ENCODE measurements at places on chromosomes 5 and 9.

DNA sequence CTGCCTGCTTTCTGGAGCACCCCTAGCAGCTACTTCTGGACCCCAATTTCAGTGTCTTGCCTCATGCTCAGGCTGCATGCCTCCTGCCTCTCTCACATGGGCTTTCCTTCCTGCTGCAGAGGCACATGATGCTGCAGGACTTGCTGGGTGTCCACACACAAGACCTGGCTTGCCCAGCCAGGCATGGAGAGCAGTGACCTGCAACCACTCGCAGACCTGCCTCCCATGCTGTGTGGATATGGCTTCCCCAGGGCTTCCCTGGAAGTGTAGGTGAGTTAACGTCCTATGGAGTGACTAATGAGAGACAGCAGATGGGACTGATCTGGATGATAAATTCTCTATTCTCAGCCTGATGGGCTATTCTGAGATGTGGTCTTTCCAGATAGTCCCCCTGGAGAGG lies 53.2 kb upstream of the SMIM32 start:
- DNase-seq = no peak

DNA sequence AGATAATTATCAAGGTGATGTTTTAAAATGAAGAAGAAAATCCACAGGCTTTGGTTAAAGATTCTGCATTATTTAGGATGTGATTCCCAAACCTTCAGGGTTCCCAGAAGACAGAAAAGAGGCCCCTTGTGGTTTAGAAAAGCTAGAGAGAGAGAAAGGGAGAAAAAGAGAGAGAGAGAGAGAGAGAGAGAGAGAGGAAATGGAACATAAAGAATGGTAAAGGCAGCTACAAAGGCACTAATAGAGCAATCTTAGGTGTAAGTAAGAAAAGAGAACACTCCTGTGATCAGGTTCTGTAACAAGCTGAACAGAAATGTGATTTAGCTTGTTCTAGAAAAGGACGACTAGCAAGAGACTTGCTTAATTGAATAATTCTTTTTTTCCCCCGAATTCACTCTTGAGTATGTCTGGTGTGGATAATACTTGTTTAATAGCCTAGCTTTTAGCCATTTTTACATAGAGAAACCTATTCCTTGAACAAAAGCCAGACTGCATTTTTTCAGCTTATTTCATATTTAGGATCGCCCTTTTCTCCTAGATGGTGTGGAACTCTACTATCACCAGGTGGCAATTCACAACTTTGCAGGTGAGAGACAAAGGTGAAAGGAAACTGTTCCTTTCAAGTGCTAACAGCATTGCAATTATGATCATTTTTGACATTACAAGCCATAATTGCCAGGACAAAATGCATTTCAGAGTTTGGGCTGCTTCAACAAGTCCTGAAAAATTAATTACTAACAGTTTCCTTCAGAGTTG lies 57.6 kb upstream of the SH3GL2 start:
- DNase-seq = no peak

DNA sequence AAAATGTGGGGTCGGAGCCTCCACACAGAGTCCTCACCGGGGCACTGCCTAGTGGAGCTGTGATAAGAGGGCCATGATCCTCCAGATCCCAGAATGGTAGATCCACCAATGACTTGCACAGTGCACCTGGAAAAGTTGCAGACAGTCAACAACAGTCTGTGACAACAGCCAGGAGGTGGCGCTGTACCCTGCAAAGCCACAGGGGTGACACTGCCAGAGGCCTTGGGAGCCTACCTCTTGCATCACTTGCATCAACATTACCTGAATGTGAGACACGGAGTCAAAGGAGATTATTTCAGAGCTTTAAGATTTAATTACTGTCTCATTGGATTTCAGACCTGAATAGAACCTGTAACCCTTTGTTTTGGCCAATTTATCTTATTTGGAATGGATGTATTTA lies 614.1 kb upstream of the CDH9 start:
- no peak for DNase-seq

GRCh38 chr9:126307322-126308061 lies 19.1 kb upstream of the MVB12B start:
- DNase-seq = no peak

GRCh38 chr5:53089481-53089991 lies 20.0 kb downstream of the MOCS2 start:
- no peak for DNase-seq

DNA sequence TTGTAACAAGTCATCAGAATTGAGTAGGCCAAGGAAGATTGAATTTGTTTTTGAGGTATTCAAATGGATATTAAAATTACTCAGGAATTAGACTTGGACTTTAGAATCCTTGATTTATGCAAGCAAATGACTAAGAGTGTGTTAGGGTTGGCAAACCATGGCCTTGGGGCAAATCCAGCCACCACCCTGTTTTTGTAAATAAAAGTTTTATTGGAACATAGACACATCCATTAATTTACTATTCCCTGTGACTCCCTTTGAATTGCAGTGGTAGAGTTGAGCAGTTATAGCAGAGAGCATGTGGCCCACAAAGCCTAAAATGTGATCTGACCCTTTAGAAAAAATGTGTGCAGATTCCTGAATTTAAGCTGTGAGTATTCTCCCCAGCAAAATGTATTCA lies 115.6 kb downstream of the WDR70 start:
- no peak for DNase-seq

DNA sequence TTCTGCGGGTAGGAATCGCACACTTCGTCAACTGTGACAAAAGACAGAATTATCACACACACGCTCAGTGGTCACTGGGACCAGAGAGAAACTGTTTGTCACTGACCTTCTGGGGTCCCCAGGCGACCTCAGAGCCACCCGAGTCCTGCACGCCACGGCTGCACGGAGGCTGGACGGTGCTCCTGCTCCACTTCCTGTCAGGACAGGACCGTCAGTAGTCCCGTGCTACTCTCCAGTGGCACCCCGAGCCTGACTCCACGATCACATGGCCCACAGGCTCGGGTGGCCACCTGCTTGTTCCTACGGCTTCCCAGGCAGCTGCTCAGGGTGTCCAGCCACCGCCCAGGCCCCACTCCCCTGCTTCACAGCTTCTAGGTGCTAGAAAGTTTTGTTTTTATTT lies 17.9 kb downstream of the MRNIP start:
- DNase-seq = no peak

- DNase-seq = no peak
These were observed 46.4 kb downstream of the GOLPH3 start for GRCh38 chr5:32127711-32128110.

GRCh38 chr5:112708103-112708622 lies 29.5 kb upstream of the APC start:
- DNase-seq = peak; percentile 50

DNA sequence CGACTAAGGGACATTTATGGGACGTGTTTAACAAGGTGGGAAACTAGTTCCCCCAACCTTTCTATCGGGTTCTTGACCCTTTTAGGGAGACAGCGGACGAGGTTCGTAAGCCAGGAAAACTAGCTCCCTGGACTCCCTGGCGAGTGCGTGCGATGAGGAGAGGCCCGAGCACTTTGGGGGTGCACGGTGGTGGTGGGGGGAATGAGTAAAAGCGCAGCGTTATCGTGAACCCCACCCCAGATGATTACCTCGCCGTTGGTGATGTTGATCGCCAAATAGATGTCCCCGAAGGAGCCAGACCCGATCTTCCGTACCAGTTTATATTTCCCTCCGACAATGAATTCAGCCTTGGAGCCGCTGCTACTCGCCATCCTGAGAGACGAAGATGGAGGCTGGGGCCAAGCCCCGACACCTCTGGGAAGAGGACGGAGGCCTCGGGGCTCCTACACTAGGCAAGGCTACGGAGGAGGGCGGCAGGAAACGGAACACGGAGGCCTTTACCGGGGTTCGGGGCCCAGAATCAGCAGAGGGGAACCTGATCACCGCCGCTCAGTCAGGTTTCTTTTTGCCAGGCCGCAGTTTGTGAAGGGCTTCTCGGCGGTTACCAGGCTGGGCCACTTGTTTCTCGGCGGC lies 529 bp downstream of the CSNK1A1 start:
- no peak for DNase-seq

GRCh38 chr9:69499959-69500358 lies 172.2 kb downstream of the APBA1 start:
- no peak for DNase-seq

- no peak for DNase-seq
These were observed 15.4 kb upstream of the NPR2 start for GRCh38 chr9:35776018-35776417.

DNA sequence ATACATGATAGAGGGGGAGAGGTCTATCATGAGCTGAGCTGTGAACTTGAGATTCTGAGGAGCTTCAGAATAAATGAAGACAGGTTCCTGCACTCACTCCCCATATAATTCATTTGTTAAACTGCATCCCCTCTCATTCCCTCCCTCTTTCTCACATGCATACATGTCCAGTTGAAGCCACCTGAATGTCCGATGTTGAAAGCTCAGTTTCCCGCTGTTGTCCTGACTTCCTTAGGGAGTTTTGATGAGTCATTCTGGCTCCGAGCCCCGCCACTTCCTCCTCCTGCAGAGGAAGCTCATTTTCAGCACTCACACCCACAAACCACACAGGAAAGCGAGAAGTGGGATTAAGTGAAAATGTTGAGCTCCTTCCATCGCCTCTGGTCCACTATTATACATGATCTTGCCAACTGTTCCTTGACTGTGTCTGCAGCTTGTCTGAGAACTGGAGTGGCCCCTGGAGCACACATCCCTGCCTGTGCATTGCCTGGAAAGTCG lies 121.2 kb downstream of the CEMIP2 start:
- peak; percentile 83 for DNase-seq

DNA sequence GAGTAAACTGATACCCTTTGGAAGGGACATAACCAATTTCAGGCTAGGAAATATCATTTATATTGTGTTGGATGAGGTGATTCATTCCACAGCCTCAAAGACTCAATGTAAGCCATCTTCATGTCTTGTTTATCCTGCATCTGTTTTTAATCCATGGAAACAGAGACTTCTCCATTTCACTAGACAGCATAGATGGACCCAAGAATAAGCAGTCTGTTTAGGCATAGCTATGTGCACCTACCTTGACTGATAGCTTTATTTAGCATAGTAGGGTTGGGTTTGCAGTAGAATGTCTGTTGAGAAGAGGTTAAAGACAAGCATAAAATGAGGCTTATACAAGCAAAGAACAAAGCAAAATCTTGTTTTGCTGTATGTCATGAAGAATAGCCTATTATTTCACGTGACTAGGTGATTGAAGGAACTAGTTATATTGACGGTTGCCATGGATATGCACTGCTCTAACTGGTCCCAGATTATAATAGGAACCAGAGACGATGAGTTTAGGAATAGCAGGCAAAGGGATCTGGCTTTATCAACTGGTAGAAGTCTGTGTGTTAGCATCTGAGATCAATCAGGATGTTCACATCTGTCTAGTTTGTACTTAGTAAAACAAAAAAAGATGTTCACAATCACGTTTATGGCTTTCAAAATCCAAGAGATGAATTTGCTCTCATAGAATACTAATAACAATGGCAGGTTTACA lies 154.8 kb upstream of the KLF9 start:
- DNase-seq = no peak

DNA sequence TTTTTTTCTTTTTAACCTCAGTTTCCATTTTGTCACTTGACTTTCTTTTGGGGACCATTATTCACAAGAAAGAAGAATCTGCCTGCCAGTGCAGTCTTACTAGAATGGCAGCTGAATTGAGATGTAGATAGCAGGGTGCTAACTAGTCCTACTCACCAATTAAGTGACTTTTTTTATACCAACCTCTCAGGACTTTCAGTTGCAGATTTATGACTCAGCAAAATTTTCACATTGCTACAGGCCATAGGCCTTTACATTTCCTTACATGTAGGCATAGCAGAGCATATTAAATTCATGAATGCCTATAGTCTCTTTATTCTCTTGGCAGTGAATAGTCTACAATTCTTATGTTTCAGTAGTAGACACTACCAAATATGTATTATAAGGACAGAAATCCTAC lies 54.0 kb upstream of the FKTN start:
- no peak for DNase-seq

- DNase-seq = no peak
These were observed 340.0 kb upstream of the ACTBL2 start for GRCh38 chr5:57822651-57823050.

- DNase-seq = no peak
These were observed 120.7 kb upstream of the APC start for GRCh38 chr5:112616812-112617547.

GRCh38 chr9:131478911-131479310 lies 23.8 kb upstream of the POMT1 start:
- no peak for DNase-seq

DNA sequence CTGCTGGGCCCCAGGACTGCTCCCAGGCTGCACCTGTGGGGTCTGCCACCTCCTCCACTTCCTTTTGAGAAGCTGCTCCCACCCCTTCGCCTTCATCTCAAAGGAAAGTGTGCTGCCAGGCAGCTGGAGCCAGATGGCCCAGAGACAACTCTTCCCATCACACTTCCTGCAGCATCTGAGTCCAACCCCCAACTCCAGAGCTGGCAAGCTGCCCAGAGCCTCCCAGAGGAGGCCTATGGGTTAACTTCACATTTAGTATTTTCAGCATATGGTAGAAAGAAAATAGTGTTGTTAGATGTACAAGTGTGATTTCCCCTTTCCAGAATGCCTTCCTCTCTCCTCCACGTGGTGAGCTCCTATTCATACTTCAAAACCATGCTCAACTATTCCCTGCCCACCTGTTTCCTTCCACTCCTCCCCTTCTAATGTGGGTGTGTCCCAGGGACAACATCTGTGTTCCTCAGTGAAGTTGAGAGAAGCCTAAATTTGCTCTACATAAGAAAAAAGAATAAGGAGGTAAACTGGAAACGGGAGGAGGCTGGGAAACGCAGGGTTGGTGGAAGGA lies 38.6 kb upstream of the KCNMB1 start:
- DNase-seq = peak; percentile 88

DNA sequence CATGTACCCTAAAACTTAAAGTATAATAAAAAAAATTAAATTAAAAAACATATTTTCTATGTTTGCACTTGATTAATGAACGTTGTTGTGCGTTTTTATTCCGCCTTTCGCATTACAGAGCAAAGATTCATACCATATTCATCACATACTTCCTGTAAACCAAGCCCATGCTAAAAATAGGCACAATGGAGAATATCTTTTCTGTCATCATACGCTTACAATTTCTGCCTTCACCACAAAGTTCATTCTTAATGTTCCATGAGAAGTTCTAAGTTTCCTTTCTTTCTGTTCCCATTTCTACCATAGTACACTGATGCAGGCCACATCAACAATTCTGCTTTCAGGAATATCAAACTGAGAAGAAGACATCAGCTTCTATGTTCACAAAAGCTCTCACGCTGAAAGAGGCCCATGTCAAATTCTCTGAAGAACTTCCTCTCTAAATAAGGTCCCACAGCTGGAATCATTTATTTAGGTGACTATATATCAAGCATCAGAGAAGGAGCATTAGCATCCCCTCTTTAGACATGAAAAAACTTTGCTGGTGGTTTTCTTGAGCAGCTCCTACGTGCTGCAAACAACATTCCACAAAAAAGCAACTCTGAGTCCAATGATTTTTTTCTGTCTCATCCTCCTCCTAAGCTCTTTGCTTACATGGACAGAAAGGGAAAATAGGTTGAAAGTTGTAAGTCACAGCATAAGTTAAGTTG lies 456.4 kb downstream of the CDH10 start:
- DNase-seq = no peak

- DNase-seq = no peak
These were observed 385.8 kb downstream of the EFNA5 start for GRCh38 chr5:107284822-107285525.

- no peak for DNase-seq
These were observed 15.7 kb downstream of the PAEP start for GRCh38 chr9:135577256-135577655.
